Ammon's horn (tissue), 1 donor: ENCODE measurements at places on chromosomes 6 and 20.

DNA sequence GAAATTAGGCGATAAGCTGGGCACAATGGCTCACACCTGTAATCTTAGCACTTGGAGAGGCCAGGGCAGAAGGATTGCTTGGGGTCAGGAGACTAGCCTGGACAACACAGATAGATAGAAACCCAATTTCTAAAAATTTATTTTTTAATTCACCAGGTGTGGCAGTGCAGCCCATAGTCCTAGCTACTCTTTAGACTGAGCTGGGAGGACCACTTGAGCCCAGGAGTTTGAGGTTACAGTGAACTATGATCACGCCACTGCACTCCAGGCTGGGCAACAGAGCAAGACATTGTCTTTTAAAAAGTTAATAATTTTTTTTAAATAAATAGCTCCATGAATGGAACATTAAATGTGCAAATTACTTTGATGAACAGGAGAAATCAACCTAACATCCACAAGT lies 8.2 kb downstream of the ZNF318 start:
- DNase-seq = no peak

DNA sequence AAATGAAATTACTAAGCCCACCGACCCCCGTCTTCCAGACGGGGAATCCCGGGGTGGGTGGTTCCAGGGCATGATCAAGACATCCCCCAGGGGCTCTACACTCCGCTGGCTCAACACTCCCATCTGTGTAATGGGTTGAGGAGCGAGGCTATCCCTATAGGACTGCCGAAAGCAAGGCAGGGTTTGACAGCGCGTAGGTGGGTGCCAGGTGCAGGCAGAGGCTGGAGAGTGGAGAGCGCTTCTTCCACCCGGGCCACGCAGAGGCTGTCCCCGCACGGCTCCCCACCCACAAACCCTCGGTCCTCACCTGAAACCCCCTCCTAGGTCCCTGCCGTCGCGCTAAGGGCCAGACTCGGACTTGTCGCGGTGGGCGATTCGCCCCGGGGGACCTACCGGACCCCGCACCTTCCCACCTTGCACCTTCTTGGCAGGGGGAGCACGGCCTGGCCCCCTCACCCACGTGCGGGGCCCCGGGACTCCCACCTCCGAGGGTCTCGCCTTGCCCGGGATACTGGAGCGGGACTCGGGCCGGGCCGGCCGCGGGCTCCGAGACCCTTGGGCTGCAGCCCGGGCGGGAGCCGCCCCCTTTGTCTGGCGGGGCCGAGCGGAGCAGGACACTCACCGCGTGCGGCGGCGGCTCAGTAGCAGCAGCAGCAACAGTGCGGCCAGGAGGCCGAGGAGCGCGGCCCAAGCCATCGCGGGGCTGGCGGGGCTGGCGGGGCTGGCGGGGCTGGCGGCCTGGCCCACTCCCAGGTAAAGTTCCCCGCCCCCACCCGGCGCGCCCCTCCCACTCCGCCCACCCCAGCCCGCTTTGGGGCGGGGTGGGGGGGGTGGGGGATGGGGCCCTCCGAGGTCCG lies at the start of gene PTGIS:
TSS of gene PTGIS (minus strand) at position 717 of the 857 bp plus-strand sequence. CDS start at position 696, 21 bp downstream.
- no peak for DNase-seq

DNA sequence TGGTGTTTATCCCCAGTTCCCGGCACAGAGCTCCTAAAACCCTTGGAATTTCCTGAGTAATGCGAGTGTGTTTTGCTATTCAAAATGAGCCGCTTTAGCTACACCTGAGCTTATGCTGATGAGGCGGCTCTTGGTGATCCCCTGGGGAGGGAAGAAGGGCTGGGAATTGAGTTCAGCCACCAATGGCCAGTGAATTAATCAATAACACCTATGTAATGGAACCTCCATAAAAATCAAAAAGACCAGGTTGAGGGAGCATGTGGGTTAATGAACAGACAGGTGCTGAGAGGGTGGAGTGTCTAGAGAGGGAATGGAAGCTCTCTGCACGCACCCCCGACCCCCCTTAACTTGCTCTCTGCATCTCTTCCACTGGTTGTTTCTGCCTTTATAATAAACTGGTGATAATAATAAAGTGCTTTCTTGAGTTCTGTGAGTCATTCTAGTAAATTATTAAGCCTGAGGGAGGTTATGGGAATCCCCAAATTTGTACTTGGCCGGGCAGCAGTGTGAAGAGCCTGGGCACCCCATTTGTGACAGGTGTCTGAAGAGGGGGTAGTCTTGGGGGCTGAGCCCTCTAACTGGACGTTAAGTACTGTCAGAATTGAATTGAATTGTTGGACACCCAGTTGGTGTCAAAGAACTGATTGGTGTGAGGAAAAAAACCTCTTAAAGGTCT lies 24.6 kb upstream of the SERPINB1 start:
- no peak for DNase-seq

DNA sequence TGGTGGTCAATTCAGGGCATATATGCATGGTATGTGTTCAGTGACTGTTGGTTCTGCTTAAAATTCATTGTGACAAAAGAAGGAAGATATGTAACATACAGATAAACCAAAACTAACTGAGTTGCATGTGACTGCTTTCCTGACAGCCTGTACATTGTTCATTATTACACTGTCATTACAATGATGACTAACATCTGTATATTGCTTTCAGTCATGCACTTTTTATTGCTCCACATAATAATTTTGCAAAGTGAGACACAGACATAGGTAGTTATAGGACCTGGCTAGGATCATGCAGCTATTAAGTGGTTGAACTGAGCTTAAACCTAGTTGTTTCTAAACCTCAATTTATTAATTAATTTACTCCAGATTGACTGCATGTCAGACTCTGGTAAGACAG lies 703.2 kb downstream of the HDGFL1 start:
- no peak for DNase-seq
